ENCODE measurements at places on chromosomes 6 and 20.

- DNase-seq = no peak
These were observed 35.0 kb downstream of the AKIRIN2 start for GRCh38 chr6:87667032-87667431.

GRCh38 chr20:17108896-17109295 lies 117.9 kb upstream of the PCSK2 start:
- DNase-seq = no peak

DNA sequence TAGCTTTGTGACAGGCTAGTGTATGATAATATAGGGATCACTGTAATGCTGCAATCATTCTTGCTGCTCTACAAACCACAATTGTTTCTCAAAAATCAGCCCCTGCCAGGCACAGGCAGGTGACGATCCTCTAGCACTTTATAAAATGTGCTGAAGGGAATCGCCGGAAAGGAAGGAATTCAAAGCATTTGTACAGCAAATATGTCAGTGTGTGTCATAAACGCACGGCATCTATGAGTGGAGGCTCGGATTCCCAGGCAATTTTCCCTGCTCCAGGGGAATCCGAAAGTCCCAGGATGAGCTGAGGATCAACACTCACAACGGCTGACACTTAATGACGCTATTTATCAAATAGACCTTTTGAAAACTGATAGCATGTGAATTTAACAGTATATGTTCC lies 1.4 kb downstream of the PHACTR1 start:
- no peak for DNase-seq

- peak; percentile 95 for DNase-seq
These were observed at the start of gene SRSF12 for GRCh38 chr6:89117211-89118108. TSS of gene SRSF12 (minus strand) at chr6:89118071. CDS start at chr6:89117887, 184 bp downstream.

DNA sequence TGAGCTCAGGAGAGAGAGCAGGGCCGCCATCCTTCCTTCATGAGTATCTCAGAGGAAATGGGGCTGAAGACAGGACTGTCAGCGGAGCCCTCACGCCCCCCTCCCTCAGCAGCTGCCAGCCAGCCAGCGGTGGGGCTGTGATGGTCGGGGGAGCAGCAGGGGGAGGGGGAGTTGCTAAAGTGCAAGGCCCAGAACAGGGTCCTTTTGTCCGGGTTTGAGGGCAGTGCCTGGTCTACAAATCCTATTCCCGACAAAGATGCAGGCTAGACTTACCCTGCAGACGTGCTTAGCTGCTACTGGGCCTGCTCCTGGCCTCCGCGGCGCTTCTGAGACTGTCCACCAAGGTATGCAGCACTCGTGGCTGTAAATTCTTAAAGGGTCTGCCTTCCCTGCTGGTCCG lies 593.4 kb upstream of the CDH4 start:
- no peak for DNase-seq

GRCh38 chr20:35190556-35190955 lies 18.7 kb downstream of the PROCR start:
- DNase-seq = no peak

DNA sequence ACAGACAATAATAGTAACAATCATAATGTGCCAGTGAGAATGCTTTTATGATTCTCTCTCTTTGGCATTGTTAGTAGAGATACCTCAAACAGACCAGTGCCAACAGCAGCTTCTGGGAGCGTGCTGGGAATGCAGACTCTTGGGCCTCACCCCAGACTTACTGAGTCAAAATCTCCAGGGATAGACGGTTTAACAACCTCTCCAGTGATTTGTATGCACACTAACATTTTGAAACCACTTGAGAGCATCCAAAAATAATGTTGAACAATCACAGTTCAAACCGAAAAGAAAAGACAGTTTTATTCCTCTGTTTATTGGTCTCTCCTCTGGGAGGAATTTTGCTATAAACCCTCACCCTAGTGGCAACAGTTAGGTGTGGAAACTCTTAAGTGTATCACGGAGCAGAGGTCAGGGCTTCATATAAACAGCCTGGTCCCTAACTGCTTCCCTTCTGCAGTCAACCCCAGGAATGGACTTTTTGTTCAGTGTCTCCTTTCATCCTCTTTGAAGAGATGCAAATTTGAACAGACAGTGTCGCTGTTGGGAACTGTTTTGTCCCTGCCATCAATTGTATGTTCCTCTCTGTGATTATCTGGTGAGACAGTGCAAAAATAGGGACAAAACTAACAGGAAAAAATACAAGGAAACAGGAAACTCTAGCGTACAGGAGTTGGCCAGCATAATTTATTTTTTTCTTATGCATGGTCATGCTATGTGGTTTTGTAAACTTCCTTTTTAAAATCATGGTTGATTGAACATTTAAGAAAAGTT lies 162.4 kb upstream of the BTBD3 start:
- DNase-seq = peak; percentile 69

DNA sequence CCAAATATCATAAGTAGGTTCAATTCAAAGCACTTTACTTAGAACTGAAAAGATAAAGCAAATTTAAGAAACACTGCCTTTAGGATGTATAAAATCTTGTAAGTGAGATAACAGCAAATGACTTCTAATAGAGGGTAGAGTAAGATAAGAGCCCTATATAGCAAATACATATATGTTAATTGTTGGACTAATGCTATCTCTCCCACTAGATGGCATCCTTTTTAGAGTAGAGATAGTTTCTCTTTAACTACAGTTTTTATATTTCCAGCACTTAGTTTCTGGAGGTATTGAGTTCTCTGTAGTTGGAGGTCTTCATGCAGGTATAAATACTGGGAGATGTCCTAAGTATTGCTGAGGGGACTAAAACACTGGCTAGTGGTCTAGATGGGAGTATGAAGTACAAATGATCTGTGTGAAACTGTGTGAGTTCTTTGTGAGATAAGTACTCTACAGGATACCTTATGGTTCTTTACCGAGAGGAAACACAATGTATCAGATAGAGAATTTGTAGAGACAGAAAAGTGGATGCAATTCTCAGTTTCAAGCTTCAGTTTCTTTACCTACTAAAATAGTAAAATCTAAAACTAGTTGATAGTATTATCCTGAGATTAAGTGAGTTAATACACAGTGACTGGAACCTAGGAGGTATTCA lies 399.3 kb downstream of the KHDRBS2 start:
- no peak for DNase-seq

GRCh38 chr6:364609-365540 lies 26.7 kb upstream of the IRF4 start:
- DNase-seq = no peak

GRCh38 chr20:44033344-44033743 lies 118.7 kb downstream of the TOX2 start:
- no peak for DNase-seq

- no peak for DNase-seq
These were observed 82.1 kb downstream of the PLEKHG1 start for GRCh38 chr6:150681578-150682395.

GRCh38 chr6:16533721-16534136 lies 227.5 kb downstream of the ATXN1 start:
- DNase-seq = no peak

DNA sequence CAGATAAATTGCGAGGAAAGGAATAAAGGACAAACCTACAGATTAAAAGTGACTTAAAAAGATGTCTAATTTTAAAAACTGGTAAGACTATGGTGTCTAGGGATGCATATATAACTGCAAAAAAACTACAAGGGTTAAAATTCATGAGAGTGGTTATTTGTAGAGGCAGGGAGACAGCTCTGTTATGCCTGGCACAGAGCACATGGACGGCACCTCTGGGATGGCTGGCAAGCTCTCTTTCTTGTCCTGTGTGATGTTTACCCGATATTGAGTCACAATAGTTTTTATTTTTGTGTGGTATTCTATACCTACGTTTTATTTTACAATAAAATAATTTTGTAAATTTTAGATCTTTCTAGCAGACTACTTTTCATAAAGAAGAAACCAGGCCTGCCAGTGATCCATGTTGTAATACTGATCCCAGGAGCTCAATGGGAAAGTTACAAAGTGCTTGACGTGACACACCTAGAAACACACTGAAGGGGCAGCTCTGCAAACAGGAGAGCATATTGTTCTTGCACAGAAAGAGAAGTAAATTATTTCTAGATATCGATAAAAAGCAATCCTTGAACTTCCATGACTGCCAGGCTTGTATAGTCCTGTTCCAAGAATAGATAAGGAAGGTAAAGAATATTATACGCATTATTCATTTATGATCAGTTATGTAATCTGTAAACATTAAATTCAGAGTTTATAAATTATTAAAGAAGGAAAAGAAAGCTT lies 290.0 kb downstream of the PTPRK start:
- DNase-seq = peak; percentile 3

DNA sequence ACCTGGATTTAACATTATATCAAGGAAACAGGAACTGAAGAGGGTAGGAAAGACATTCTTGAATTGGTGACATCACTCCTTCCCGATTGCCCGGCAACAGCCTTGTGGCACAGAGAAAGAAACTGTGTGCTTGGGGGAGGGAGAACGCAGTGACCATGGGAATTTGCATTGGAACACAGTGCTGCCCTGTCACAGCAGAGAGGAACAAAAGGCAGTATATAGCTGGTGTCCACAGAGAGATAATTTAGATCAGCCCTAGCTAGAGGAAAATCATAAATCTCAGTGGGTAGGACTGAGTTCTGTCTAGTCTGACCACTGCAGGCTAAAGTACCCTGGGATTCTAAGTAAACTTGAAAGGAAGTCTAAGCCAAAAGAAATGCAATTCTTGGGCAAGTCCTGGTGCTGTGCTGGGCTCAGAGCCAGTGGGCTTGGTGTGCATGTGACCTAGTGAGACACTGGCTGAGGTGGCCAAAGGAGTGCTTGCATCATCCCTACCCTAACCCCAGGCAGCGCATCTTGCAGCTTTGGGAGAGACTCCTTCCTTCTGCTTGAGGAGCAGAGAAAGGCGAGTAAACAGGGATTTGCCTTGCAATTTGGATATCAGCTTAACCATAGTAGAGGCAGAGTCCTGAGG lies 697.6 kb downstream of the HACE1 start:
- DNase-seq = no peak

DNA sequence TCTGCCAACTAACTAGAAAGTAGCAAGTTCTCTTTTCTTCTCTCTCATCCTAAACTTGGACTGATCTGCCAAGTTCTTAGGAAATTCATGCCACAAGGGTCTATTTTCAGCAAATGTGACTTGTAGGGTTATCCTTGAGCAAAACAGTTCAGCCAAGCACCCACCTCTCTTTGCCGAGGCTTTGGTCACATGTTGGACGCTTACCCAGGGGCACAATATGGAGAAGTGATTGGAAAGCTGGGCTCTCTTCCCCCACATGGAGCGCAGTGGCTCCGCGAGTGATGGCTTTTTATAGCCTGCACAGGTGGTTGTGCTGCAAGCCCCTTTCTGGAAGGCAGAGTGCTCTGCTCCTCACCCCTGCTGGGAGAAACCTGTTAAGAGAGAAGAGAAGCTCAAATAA lies 47.7 kb upstream of the FNDC1 start:
- DNase-seq = no peak

DNA sequence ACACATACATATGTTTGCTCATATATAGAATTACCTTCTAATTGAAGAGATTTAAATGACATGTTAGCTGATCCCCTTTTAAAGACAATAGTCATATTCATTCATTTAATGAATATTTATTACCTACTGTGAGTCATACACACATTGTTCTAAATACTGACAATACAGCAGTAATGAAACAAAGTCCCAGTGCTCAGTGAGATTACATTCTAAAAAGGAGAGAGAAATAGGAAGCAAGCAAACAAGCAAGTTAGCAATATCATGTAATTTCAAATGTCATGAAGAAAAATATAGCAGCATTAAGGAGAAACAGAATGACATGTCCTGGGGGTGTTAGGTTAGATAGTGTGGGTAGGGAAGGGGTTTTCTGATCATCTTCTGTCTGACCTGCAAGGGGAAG lies 136.3 kb downstream of the ADGRB3 start:
- DNase-seq = no peak

GRCh38 chr20:61940491-61940890 lies 125.2 kb downstream of the TAF4 start:
- DNase-seq = peak; percentile 45

DNA sequence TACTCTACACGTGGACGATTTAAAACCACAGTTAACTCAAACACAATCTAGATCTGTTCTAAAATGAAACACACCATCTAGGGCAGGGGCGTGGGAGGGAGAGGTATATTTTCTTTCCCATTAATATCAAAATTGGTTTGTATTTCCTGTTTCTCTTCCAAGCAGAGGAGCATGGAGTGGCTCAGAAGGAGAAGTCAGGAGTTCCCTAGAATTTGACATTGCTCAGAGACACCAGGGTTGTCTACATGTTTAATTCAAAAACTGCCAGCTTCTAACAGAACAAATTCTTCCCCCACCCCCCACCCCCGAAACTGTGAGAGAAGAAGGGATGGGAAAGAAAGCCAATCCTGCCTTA lies 2.3 kb downstream of the PREX1 start:
- DNase-seq = no peak

DNA sequence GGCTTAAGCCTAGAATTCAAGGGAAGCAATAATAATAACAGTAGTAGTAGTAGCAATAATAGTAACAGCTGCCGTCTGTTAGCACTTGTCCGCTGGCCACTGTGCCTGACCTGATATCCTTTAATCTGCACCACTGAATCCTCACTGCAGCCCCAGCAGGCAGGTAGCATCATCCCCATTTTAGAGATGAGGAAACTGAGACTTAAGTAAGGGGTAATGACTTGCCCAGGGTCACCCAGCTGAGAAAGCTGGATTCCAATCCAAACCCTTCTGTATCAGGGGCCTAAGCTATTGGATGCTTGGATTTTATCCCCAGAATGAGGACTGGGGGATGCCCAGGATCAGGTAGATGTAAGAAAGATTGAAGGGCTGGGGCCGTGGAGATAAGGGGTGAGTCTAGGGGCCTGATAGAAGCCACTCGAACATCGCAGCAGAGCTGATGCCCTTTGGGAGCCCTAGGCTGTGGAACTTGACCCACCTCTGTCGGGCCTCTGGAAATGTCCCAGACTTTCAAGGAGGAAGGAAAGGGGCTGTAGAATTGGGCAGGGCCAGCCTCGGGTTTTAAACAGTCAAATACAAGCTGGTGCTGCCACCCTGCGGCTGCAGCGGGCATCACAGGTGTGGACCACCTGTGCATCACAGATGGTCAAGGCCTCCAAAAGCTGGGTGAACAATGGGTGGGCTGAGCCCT lies 102.1 kb upstream of the MYL9 start:
- DNase-seq = peak; percentile 94

- no peak for DNase-seq
These were observed 25.8 kb downstream of the LY86 start for GRCh38 chr6:6614096-6614982.

DNA sequence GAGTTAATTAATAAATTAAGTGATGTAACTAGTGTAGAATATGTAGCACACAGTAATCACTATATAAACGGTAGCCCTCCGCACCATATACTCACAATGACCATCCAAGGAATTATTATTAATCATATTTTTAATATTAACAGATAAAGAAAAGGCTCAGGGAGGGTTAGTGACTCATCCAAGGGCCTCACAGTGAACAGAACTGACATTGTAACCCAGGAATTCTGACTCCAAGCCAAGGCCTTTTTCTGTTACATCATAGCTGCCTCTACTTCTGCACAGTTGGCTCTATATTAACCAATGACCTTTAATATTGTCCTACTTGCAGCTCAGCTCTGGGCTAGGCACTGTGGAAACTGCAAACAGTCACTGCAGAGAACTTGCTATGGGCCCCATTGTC lies 117.5 kb upstream of the SIRPG start:
- no peak for DNase-seq

GRCh38 chr6:129605967-129606366 lies 104.0 kb downstream of the ARHGAP18 start:
- DNase-seq = no peak
